Endothelial cell of umbilical vein (primary cell): ENCODE measurements at places on chromosomes 1 and 21.

- no peak for DNase-seq
These were observed 1466.9 kb downstream of the KCNT2 start for GRCh38 chr1:195141294-195141693.

- no peak for DNase-seq
These were observed 538.6 kb downstream of the DPYD start for GRCh38 chr1:97382206-97382605.

DNA sequence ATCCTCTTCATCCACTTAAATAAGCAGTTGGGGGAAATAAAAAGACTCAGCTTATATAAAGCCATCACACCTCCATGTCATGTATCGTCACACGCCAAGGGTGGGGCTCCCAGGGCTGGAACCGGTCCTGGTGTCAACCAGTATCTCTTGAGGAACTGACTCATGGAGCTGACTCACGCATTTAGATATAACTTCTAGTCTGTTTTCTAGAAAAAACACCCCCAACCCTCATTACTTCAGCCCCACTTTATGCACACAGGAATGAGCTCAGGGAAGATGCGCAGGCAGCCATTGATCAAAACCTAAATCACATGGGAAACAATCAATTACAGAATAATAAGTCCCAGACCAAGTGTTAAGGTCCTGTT lies 6.9 kb upstream of the IL22RA1 start:
- peak; percentile 45 for DNase-seq

GRCh38 chr1:184610876-184611595 lies 143.6 kb downstream of the EDEM3 start:
- peak; percentile 14 for DNase-seq

DNA sequence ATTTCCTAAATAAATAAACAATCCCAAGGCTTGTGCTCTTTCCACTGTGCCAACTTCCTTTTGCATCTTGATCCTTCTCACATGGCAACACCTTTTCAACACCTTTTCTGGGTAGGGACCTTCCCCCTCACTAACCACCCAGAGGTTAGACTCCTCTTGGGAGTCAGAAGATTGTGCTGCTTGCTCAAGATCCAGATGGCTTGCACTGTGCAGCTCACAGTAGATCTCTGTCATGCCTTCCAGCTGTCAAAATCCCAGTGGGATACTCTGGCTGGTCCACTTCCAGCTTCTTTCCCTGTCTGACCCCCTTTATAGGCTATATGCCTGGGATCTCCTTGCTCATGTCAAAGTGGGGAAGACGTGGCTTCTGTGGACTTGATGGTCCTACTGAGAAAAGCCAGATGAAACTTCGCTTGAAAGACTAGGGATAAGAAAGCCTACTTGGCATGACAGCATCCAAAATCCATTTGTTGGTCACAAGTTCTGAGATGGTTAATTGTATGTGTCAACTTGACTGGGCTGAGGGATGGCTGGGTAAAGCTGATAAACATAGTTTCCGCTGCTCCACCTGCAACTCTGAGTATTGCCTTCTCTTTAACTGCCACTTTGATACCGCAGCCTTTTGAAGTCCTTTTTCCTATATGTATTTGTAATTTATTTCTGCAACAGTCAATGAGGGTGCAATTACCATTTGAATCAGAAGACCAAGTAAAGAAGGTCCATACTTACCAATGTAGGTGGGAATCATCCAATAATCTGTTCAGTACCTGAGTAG lies 74.5 kb downstream of the S1PR1 start:
- DNase-seq: no peak

- no peak for DNase-seq
These were observed 110.7 kb downstream of the LAMC2 start for GRCh38 chr1:183296782-183297181.

DNA sequence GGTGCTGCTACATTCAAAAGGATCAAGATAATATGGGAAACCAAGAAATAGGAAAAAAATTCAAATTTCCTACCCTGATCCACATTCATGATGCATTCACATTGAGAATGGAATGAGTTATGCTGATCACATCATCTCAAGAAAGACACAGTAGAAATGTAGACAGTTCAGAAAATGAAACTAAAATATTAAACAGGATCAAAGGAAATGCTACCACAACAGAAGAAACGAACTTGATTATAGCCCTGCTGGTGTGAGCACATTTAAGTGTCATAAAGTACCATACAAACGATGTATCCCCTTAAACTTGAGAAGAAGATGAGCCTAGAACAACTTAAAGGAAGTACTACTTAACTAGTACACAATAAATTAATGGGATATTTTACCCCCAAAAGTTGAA lies 21.3 kb downstream of the SYDE2 start:
- no peak for DNase-seq

DNA sequence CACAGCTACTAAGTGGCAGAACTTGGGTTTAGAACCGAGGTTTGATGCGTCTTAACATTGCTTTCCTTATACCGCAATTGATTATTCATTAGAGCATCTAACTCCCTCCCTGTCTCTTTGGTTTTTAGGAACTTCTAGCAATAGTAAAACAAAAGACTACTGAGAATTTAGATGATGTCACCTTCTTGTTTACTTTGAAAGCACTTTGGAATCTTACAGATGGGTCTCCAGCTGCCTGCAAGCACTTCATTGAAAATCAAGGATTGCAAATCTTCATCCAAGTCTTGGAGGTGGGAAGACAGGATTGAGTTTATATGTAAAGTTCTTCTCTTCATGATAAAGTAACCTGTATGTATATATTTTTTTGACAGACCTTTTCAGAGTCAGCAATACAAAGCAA lies 35.0 kb downstream of the ZYG11A start:
- no peak for DNase-seq

- DNase-seq: no peak
These were observed 109.1 kb downstream of the APP start for GRCh38 chr21:26061437-26061836.

- no peak for DNase-seq
These were observed 492.9 kb upstream of the ADGRL2 start for GRCh38 chr1:81307786-81308185.
